T follicular helper cell (primary cell): ENCODE measurements at places on chromosomes 3 and 15.
A peak's percentile ranks its signal among the peaks of the same experiment; 100 is the strongest.

GRCh38 chr15:98727115-98728040 is 79.0 kb downstream of the IGF1R start:
- DNase-seq = no peak

DNA sequence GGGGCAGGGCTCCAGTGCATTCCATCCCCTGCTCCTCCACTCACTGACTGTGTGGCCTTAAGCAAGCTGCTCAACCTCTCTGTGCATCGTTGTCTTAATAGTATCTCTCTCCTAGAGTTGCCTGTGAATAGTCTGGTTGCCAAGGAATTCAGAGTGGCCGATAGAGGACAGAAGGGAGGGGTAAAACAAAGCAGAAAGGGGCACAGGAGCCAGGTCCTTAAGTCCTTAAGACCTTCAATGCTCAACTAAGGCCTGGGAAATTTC is 13.7 kb upstream of the CYP11A1 start:
- no peak for DNase-seq

DNA sequence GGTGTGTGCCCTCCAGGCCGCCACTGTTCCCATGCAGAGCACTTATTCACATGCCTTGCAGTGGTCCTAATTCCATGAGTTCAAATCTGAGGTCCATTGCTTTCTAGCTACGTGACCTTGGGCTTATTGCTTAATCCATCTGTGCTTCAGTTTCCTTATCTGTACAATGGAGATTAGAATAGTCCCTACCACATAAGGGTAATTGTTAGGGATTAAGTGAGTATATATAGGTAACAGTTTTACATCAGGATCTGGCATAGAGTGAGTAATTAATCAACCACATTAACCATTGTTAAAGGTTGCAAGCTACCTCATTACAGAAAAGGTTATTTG is 7.6 kb downstream of the CPN2 start:
- no peak for DNase-seq

- no peak for DNase-seq
Measured at GRCh38 chr3:16142350-16143025, 32.0 kb upstream of the GALNT15 start.

DNA sequence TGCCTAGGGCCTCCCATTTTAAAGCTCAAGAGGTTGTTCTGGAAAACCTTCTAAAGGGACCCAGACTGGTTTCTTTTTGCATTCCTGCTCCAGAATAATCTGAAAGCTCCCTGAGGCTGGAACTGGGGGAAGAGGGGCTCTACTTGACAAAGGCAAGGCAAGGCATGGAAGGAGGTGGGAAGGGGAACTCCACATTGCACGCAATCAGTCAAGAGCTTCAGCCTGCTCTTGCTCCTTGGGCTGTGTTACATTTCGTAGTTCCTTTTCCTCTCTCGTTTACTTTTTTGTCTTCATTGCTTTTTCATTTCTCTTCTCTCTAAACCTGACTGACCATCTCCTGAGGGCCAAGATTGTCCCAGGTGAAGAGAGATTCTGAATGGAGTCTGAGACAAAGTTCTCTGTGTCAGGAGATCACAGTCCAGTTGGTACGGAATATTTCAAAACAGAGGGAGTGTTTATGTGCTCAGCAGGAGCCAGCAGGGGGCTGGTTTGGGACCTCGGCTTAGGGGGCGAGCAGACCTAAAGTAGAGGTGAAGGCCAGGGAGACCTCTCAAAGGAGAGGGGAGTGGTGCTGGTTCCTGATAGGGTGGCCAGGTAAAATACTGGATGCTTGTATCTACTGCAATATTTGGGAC is 6.0 kb upstream of the KCTD6 start:
- no peak for DNase-seq

GRCh38 chr3:183438735-183439134 is 10.3 kb upstream of the MCF2L2 start:
- DNase-seq = no peak

DNA sequence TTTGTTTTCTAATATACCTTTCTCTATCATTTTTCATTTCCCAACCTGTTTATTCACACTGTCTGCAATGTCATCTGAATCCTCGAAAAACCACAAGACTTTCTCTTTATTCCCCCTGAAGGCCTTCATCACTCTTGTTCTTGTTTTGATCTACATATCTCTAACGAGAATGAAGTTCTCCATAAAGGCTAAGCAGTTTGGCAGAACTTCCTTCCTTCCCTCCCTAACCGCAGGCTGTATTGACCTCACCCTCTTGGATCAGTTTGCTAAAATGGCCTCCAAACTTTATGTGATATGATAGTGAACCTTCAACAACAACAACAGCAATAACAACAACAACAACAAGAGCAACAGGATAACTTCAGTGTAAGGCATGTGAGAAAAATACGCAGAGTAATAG is 392.8 kb downstream of the TIGIT start:
- DNase-seq = no peak

DNA sequence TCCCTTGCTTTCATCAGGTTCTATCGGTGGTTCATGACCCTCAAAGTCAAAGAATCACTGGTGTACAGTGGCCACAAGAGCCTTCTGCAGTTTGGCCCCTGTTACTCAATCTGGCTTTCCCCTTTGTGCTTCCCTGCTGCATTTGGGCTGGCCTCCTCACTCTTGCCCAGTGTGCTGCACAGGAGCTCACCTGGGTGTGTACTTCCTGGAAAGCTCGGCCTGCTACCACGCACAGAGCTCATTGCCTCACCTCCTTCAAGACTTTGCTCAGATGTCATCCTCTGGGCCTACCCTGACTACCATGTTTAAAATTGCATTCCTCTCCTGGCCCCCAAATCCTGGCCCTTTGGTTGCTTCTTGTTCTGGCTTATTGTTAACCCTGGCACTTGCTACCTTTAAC is 90.9 kb downstream of the MITF start:
- DNase-seq = no peak

- no peak for DNase-seq
Measured at GRCh38 chr3:45958321-45958791, 15.1 kb downstream of the CXCR6 start.

DNA sequence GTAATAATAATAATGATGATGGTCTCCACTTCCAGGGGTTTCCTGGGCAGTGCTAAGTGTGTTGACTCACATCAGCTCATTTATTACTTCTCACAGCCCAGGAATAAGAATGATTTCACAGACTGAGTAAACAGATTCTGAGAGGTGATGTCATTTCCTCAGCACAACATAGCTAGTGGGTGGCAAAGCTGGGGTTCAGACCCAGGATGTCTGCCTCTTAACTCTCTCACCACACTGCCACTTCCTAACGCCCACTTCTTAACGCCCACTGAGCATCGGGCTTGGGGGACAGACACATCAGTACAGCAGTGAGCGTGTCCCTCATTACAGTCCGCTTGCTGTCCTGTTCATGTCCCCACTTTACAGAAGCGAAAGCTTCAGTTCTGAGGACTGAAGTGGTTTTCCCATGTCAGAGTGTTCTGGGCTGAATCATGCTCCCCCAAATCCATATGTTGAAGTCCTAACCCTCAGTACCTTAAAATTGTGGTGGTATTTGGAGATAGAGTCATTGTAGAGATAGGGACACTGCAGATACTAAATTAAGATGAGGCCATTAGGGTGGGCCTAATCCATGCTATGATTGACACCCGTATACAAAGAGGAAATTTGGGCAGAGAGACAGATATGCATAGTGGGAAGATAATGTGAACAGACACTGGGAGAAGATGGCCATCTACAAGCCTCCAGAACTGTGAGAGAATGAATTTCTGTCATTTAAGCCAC is 68.0 kb downstream of the ATP2B2 start:
- peak; percentile 23 for DNase-seq

- DNase-seq = no peak
Measured at GRCh38 chr3:126110431-126111125, 26.7 kb upstream of the SLC41A3 start.

GRCh38 chr15:98865397-98866339 is 141.9 kb downstream of the PGPEP1L start:
- peak; percentile 53 for DNase-seq

DNA sequence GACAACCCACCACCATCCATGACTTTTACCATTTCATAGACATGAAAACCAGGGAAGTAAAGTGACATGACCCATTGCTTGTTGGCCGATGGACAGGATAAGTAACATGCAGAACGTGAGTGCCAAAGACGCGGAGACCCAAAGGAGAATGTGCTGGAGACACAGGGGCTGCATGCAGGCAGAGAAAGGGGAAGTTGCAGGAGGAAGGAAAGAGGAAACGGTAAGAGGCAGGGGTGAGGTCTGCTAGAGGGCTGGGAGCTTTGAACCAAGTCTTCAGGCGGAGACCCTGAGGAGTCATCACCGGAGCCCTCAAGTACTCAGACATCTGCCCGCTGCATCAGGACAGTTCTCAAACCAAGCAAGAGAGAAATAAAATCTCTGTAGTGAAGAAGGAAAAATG is 34.9 kb downstream of the MAGEF1 start:
- DNase-seq = no peak

DNA sequence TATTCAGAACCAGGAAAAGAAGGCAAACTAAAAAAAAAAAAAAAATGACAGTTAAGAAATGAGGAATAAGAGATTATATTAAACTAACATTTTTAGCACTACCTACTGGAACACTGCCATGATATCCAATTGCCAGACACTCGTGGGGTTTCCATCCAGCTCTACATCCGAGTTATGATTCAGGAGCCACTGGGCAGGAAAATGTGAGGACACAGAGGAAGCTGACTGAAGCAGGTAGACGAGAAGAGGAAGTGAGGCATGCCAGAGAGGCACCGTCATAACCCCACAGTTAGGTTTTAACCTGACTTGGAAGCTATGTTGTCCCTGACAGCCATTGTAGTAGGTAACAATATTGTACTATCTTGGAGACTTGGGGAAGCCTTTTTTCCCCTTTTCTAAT is 495.0 kb downstream of the NLGN1 start:
- no peak for DNase-seq

DNA sequence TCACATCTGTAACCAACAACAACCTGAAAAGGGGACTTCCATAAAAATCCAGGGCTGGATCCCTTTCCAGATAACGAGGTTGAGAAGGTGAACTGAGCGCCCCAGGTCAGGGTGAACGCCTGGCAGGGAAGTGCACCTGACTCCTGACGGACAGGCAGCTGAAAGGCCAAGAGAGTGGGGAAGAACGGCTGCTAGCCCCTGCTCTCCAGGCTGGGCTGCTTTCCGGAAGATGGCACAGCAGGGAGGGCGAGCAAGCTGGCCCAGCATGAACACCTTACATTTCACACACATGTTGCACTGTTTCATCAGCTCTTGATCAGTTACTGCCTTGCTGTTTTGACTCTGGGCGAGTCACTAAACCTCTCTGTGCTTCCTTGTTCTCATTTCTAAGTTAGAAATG is 127.2 kb upstream of the IQSEC1 start:
- no peak for DNase-seq

- DNase-seq = no peak
Measured at GRCh38 chr3:151431940-151432339, 28.9 kb downstream of the IGSF10 start.

GRCh38 chr15:89828281-89829145 is 13.9 kb upstream of the ANPEP start:
- DNase-seq = no peak

- no peak for DNase-seq
Measured at GRCh38 chr3:46893146-46893748, 15.7 kb downstream of the PTH1R start.

- DNase-seq = no peak
Measured at GRCh38 chr3:18098960-18099587, 326.1 kb downstream of the SATB1 start.

DNA sequence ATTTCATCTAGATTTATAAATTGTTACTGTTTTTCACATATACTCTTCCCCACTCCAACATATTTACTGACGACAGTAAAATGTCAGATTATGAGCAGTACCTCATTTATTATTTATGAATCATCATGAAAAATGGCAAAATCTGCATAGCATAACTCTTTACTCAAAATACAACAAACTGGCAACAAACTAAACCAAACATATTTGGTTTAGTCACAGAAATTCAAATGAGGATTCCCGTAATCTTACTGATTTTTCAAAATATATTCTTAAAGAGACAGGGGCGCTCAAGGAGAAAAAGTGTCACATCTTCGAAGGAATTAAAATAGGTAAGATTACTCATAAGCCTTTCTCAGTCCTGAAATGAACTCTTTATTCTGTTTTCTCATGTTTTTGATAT is 3.0 kb upstream of the GPR87 start:
- no peak for DNase-seq

DNA sequence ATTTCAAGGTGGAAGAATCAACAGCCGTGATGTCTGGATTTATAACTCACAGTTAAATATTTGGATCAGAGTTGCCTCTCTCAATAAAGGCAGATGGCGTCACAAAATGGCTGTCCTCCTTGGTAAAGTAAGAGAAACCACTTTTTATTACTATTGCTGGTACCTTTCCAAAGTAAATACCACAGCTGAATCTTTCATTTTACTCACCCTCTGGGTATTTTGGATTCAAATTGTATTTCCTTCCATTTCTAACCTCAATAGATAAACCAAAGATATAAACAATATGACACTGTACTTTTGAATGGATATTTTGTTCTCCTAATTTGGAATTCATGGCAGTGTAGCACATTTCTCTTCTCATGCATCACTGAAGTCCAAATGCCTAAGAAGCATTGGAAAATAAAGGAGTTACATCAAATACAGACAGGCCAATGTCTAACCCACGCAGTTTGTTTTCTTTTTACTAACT is 29.5 kb downstream of the KLHL24 start:
- DNase-seq = no peak

DNA sequence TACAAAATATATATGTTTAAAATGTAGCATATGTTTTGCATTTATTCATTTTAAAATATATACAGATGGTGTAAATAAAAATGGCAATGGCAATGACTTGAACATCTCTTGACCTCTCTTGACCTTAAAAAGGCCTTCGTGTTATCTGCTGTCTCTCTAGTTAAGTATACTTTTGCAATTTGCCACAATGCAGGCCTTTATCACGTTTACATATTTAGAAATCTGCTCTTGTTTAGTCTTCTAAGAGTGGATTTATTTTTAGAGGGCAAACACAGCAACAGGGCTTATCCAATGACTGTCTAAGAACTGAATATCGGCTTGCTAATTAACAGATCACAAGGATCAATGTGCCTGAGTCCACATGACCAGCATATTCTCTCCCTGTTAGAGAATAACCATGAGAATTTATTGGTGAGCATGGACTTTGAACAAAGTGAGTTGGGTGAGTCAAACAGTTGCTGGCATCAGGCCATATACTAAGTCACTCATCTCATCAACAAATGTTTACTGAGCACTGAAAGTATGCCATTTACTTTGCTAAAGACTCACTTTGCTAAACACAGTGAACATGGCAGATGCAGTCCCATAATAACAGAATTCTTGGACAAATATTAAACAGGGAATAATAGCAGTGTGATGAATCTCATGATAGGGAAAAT is 48.2 kb downstream of the MDFIC2 start:
- DNase-seq = no peak

DNA sequence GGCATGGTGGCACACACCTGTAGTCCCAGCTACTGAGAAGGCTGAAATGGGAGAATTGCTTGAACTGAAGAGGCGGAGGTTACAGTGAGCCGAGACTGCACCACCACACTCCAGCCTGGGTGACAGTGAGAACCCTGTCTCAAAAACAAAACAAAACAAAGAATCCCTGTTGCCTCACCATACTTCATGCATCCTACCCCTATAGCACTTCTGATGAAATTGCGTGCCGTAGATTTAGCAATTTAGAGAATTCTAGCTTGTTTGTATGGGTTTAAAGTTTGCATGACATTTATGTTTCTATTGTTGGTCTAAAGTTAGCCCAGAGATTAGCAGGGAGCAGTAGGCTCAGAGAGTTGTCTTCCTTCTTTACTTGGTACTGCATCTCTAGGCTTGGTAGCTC is 7.8 kb downstream of the RAB5A start:
- no peak for DNase-seq

- no peak for DNase-seq
Measured at GRCh38 chr3:159185443-159186050, 383.7 kb downstream of the MFSD1 start.

GRCh38 chr3:31952205-31952604 is 28.9 kb downstream of the OSBPL10 start:
- DNase-seq = no peak
